A549 treated with CpdA at 1 μM for 4 hours (cell line): ENCODE measurements at places on chromosomes 5 and 9. TPM values are rescaled to one million over a fixed set of nuclear protein-coding genes. Genes with fewer than 3 reads are reported as not detected.

The NNT gene
- 10.6 to 14.9 TPM (median 12.0 TPM) in 5 replicates for total RNA-seq

The DPH7 gene
- total RNA-seq, result 25.6 to 29.8 TPM (median 28.8 TPM) in 5 replicates

The PPP3R2 gene
- not detected in 5 replicates for total RNA-seq

The GPX3 gene
- 14.0 to 19.3 TPM (median 17.8 TPM) in 5 replicates for total RNA-seq

The PCAT7 gene
- 0.71 to 1.1 TPM (median 0.80 TPM) in 5 replicates for total RNA-seq

The TLX3 gene
- total RNA-seq, result not detected in 5 replicates

The FOXD4L3 gene
- 0.06 to 0.24 TPM (median 0.14 TPM) in 3 of 5 replicates, not detected in the others for total RNA-seq

The CAMK4 gene
- 0.01 to 0.13 TPM (median 0.09 TPM) in 3 of 5 replicates, not detected in the others for total RNA-seq

The INSL6 gene
- total RNA-seq, result not detected in 5 replicates

The DCP2 gene
- 8.5 to 12.4 TPM (median 10.9 TPM) in 5 replicates for total RNA-seq

The OTP gene
- total RNA-seq, result 0.06 to 0.14 TPM (median 0.10 TPM) in 4 of 5 replicates, not detected in the other

The ADAMTS19 gene
- not detected in 5 replicates for total RNA-seq

The EIF4E1B gene
- not detected in 5 replicates for total RNA-seq

The FBLL1 gene
- total RNA-seq, result 0.11 to 0.24 TPM (median 0.16 TPM) in 4 of 5 replicates, not detected in the other

The ADGRV1 gene
- 0.74 to 1.1 TPM (median 0.80 TPM) in 5 replicates for total RNA-seq

The NRG2 gene
- 1.7 to 2.5 TPM (median 1.9 TPM) in 5 replicates for total RNA-seq

The GCNT4 gene
- 0.41 to 0.49 TPM (median 0.47 TPM) in 5 replicates for total RNA-seq

The SYNPO gene
- 25.3 to 32.6 TPM (median 29.7 TPM) in 5 replicates for total RNA-seq

The VLDLR gene
- total RNA-seq, result 17.8 to 24.5 TPM (median 22.4 TPM) in 5 replicates

The ANKRD33B gene
- 10.0 to 11.2 TPM (median 10.9 TPM) in 5 replicates for total RNA-seq

The PPP1R26 gene
- total RNA-seq, result 15.3 to 21.2 TPM (median 18.7 TPM) in 5 replicates

The TMEFF1 gene
- total RNA-seq, result 0.23 to 1.5 TPM (median 1.0 TPM) in 5 replicates

The SCGB3A2 gene
- not detected in 5 replicates for total RNA-seq

The FOXD4 gene
- total RNA-seq, result 0.29 to 0.59 TPM (median 0.53 TPM) in 5 replicates

The TAF11L5 gene
- total RNA-seq, result not detected in 5 replicates

The PRRT1B gene
- 0.61 to 0.89 TPM (median 0.80 TPM) in 5 replicates for total RNA-seq

The GTF3C4 gene
- 18.5 to 20.8 TPM (median 19.3 TPM) in 5 replicates for total RNA-seq

The SH2D3C gene
- total RNA-seq, result 0.03 to 0.16 TPM (median 0.13 TPM) in 4 of 5 replicates, not detected in the other

The CBY3 gene
- not detected in 5 replicates for total RNA-seq

The MTAP gene
- total RNA-seq, result 7.9 to 23.3 TPM (median 12.0 TPM) in 5 replicates

The ANKRD18A gene
- total RNA-seq, result 6.6 to 15.7 TPM (median 10.5 TPM) in 5 replicates

The NKD2 gene
- total RNA-seq, result 10.7 to 13.1 TPM (median 12.0 TPM) in 5 replicates

The FOXI1 gene
- total RNA-seq, result not detected in 5 replicates

The SLC6A3 gene
- total RNA-seq, result 0.05 to 0.14 TPM (median 0.08 TPM) in 5 replicates

The DBH gene
- total RNA-seq, result not detected in 5 replicates

The ROR2 gene
- total RNA-seq, result 1.4 to 2.9 TPM (median 1.7 TPM) in 5 replicates

The PHF2 gene
- 15.0 to 17.3 TPM (median 16.4 TPM) in 5 replicates for total RNA-seq

The RAD17 gene
- 15.2 to 19.3 TPM (median 15.7 TPM) in 5 replicates for total RNA-seq

The FCN2 gene
- total RNA-seq, result not detected in 5 replicates

The CCDC171 gene
- total RNA-seq, result 0.34 to 0.45 TPM (median 0.41 TPM) in 5 replicates

The PTGR1 gene
- 362 to 407 TPM (median 392 TPM) in 5 replicates for total RNA-seq

The PITX1 gene
- total RNA-seq, result 19.3 to 35.2 TPM (median 34.6 TPM) in 5 replicates

The NOTCH1 gene
- total RNA-seq, result 8.7 to 12.2 TPM (median 10.8 TPM) in 5 replicates

The SLC1A1 gene
- 1.3 to 1.7 TPM (median 1.5 TPM) in 5 replicates for total RNA-seq

The LOX gene
- total RNA-seq, result 0.71 to 1.6 TPM (median 1.4 TPM) in 5 replicates

The GABBR2 gene
- 0.09 to 1.7 TPM (median 0.50 TPM) in 5 replicates for total RNA-seq

The ENTR1 gene
- 65.8 to 76.1 TPM (median 74.2 TPM) in 5 replicates for total RNA-seq

The MZB1 gene
- 0.16 TPM in 1 of 5 replicates, not detected in the others for total RNA-seq

The LIX1 gene
- not detected in 5 replicates for total RNA-seq

The PKD2L2 gene
- total RNA-seq, result 0.03 to 0.26 TPM (median 0.05 TPM) in 3 of 5 replicates, not detected in the others

The MARCOL gene
- not detected in 5 replicates for total RNA-seq

The AQP3 gene
- total RNA-seq, result 9.5 to 17.4 TPM (median 13.3 TPM) in 5 replicates

The RELL2 gene
- total RNA-seq, result 4.3 to 5.2 TPM (median 4.6 TPM) in 5 replicates

The RGS7BP gene
- not detected in 5 replicates for total RNA-seq
